Fibroblast of pulmonary artery (primary cell): ENCODE measurements at places on chromosomes 16 and 17.

- DNase-seq: no peak
These were observed 47.6 kb downstream of the NLRC5 start for GRCh38 chr16:57036945-57037344.

DNA sequence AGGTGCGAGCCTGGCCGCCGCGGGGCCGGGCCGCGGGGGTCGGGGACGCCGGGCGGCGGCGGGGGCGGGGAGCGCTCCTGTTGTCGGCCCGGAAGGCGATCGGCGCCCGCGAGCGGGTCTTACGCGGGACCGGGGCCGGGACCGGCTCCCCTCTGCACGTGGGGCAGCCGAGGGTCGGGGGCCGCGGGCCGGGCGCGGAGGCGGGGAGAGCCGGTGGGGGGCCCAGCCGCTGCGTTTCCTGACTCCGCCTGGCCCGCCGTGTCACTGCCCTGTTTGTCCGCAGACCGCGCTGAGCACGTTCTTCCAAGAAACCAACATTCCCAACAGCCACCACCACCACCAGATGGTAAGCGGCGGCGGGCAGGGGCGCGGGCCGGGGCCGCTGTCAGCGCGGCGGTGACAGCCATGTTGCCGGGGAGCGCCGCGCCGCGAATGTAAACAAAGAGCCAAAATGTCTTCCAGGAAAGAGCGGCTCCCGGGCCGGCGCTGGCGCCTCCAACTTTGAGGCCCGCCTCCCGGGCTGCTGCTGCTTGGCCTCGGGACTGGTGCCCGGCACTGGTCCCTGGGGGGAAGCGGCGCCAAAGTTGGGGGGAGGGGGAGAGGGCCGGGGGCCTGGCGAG, 586 bp downstream of the UBALD2 start:
- DNase-seq: peak; percentile 53

- no peak for DNase-seq
These were observed 16.4 kb downstream of the KRT23 start for GRCh38 chr17:40921026-40921425.

- no peak for DNase-seq
These were observed 85.5 kb upstream of the HNF1B start for GRCh38 chr17:37830151-37830993.

DNA sequence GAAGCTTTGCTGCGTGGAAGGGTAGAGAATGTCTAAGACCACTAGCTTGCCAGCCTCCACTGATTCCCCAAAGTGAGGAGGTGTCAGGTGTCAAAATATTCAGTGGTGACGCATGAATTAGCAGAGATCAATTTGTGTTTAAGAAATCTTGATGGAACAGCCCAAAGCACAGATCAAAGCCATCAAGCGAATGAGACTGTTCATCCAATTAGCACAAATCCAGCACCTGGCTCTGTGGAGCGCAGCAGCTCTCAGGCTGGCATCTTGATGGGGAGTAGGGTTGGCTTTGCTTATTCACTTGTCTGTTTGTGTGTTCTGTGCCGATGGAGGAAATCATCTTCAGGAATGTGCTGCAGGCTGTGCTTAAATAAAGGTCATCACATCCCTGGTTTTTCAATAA, 456.8 kb upstream of the CCL2 start:
- DNase-seq: no peak

DNA sequence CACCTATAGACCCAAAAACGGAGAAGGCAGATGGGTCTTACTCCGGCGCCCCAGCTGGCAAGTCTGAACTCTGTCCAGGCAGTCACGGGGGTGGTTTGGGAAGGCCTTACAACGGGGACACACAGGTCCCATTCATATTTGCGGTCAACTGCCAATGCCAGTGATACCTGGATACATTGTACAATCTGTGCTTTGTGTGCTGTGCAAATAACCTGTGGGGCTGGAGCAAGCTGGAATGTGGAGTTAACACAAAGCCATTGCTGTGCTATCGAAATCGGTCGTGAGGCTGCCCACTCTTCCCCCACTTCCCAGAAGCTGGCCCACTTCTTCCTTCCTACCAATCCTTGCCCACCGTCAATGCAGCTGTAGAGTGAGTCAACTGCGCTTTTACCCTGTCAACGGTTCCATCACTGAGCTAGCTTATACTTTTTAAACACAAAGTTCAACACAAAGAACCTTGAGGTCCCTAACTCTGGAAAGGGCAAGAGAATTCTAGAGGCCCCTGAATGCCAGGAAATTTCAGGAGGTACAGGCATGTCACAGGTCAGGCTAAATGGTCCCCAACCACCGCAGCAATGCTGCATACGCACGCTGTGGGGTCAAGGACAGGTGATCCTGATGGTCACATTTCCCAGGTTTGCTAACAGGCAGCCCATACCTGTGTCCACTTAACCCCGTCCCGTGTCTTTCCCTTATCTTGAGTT, 122.8 kb downstream of the ZFHX3 start:
- DNase-seq: no peak

- no peak for DNase-seq
These were observed 51.4 kb downstream of the MFSD11 start for GRCh38 chr17:76789235-76789788.

DNA sequence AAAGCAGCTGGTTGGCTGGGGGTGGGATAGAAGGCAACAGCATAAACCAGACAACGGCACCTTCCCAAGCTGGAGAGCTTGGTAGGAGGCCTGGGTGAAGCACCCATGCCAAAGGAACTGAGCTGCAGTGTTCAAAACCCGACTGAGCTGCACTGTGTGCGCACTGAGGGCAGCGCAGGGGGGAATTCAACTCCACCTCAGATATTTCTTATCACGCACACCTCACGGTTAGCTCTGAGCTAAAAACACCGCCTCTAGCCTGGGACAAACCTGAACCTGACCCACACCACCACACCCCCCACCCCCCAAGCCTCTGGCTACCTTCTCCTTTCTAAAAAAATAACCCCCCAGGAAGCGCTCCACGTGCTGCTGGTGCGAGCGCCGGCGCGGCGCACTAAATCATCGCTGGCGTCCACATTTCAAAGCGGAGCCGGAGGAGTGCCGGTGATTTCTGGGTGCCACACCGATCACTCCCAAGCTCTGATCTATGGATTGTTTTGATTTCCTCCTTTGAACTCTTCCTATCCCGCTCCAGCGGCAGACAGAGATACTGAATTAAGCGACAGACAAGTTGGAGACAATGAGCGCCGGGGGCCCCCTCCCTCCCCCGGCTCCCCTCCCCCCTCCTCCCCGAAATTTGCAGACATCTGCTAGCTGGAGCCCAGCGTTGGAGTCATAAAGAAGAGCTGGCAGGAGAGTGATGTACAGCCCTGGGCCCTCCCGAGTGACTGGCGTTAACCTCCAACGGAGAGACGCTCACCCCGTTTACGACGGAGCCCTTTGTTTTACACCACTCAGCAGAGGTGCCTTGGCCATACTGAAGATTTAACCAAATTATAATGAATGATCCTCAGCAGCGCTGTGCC, 85.0 kb downstream of the NOG start:
- no peak for DNase-seq

- DNase-seq: peak; percentile 24
These were observed 12.8 kb upstream of the GNG13 start for GRCh38 chr16:813204-813915.

DNA sequence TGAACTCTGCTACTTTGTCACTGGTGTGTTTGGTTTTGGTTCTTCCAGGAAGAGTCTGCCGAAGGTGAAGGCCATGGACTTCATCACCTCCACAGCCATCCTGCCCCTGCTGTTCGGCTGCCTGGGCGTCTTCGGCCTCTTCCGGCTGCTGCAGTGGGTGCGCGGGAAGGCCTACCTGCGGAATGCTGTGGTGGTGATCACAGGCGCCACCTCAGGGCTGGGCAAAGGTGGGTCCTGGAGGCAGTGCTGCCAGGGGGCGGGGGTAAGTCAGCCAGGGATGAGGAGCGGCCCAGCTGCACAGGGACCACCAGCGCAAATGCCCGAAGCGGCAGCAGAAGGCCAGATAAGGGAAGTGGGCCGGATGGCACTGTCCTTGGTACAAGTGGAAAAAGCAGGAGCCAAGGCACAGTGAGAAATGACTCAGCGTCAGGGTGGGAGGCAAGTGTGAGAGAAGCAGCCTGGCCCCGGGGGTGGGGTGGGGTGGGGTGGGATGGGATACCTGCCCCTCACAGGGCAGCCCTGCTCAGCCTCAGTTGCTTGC, 41.9 kb downstream of the TMEM11 start:
- no peak for DNase-seq

GRCh38 chr17:69884356-69884755, 190.7 kb upstream of the KCNJ16 start:
- DNase-seq: no peak
